Stimulated activated CD8-positive, alpha-beta memory T cell treated with anti-CD3 and anti-CD28 coated beads, Interleukin-12 subunit alpha, Interleukin-12 subunit beta, amount 100 ng/mL, for 1 hour (primary cell): ENCODE measurements at places on chromosomes 2 and 18.

DNA sequence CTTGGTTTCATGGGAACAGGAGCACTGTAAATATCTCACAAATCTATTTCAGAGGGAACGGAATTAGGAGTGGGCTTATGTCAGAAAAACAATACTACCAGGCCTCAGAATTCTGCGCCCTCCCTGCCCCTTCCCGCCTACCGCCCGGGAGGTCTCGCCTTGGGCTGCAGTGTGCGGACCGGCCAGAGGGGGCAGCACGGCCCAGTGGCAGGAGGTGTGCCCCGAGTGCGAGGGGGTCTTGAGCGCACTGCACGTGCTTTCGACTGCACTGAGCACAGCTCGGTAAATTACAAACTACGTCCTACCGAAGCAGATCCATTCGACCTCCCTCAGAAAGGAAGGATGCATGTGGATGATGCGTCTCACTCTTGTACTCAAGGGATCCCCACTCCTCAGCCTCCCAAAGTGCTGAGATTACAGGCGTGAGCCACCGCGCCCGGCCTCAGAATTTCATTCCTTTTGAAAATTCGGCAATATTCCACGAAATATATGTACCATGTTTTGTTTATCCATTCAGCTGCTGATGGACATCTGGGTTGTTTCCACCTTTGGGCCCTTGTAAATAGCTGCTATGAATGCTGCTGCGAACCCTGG is 297.0 kb downstream of the BCL2 start:
- DNase-seq: no peak

DNA sequence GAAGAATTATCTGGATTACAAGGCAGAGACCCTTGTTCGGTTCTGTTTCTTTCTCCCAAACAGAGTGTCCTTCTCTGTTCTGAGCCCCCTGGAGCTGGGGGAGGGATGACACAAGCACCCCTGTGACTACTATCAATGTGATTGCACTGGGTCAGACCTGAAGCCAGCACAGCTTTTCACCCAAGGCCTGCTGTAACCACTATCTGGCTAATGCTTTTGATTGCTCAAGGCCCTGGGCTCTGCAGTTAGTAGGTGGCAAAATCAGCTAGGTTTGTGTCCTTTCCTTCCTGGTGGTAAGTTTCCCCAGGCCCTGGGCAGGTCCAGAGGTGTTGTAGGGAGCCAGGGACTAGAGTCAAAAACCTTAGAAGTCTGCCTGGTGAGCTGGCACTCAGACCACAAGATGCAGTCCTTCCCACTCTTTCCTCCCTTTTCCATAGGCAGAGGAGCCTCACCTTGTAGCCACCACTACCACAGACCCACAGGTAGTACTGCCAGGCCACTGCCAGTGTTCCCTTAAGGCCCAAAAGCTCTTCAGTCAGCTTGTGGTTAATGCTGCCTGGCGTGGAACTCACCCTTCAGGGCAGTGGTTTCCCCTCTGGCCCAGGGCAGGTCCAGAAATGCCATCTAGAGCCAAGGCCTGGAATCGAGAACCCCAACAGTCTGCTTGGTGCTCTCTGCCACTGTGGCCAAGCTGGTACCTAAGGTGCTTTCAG is 83.0 kb downstream of the FAM117B start:
- DNase-seq: no peak

GRCh38 chr2:46548103-46548486 is 68.7 kb downstream of the TMEM247 start:
- DNase-seq: no peak

- no peak for DNase-seq
Observed at GRCh38 chr2:219073413-219074129, 12.8 kb upstream of the IHH start.

- no peak for DNase-seq
Observed at GRCh38 chr2:11082880-11083279, 72.4 kb upstream of the SLC66A3 start.

GRCh38 chr2:238912228-238912915 is 64.5 kb downstream of the TWIST2 start:
- no peak for DNase-seq

DNA sequence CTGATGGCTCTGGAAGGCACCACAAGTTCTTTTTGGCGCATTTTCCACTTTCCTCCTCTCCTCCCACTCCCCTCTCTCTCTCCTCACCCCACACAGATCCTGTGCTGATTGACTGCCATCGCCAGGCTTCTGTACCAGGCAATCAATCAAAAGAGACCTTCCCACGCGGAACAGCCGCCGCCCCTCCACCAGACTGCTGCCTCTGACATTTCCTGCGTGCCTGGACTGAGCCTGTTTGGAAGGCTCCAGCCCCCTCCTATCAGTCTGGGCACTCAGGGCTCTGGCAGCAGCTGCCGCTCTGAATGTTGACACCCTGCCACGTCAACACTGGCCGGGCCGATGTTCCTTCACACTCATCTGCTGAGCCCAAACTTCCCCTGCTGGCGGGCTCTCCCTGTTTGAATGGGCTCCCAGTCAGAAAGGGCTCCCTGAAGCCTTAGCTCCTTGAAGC is 467.7 kb downstream of the EPHA4 start:
- DNase-seq: no peak

GRCh38 chr18:6920099-6920955 is 190.8 kb downstream of the ARHGAP28 start:
- DNase-seq: no peak

- DNase-seq: no peak
Observed at GRCh38 chr2:69597105-69597504, 46.4 kb downstream of the AAK1 start.

- DNase-seq: no peak
Observed at GRCh38 chr2:110780461-110780860, 48.1 kb downstream of the ACOXL start.

- no peak for DNase-seq
Observed at GRCh38 chr2:30446602-30447148, 371 bp upstream of the LCLAT1 start.

DNA sequence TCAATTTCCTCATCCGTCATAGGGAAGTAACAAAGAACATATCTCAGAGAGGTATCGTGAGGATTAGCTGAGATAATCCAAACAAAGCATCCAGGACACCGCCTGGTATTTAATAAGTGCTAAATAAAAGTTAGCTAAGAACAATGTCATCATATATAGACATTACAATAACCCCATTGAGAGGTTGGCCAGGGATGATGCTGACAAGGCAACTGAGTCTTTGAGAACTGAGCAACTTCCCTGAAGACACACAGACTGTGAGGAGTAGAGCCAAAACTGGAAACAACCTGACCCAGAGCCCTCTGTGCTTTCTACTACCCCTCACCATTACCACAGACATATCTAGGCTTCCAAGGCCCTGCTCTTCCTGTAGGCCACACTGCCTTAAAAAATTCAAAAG is 1.6 kb upstream of the DCTN1 start:
- DNase-seq: no peak

GRCh38 chr18:47915930-47916329 is 14.5 kb downstream of the SMAD2 start:
- no peak for DNase-seq

- no peak for DNase-seq
Observed at GRCh38 chr2:196205011-196205766, 33.8 kb upstream of the STK17B start.

GRCh38 chr2:55891671-55892094 is 31.9 kb downstream of the EFEMP1 start:
- no peak for DNase-seq

DNA sequence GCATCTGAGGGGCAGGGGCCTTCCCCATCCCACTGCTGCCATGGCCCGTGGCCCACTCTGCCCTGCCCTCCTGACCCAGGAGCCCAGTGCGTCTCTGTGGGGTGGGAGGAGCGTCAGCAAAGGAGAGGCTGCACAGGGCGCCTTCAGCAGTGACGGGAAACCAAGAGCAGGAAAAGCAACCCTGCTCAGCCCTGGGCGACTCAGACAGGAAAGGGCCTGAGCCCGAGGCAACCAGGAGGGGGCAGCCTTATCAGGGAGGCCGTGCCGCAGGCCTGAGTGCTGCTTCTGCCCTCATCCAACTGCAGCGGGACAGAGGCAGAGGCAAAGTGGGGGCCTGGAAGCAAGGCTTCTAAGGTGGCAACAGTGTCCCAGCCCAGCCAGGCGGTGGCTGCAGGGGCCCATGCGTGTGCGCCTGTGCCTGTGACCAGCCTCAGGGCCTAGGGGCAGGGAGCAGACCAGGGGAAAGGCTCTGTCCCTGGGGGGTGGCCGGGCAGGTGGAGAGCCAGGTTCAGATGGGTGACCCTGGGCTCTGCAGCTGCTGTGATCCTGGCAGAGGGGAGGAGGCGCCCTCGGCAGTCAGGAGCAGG is 23.3 kb upstream of the ALPI start:
- DNase-seq: no peak

- DNase-seq: no peak
Observed at GRCh38 chr2:155846259-155846658, 486.3 kb downstream of the NR4A2 start.

GRCh38 chr18:22591222-22591621 is 173.5 kb upstream of the CTAGE1 start:
- no peak for DNase-seq

DNA sequence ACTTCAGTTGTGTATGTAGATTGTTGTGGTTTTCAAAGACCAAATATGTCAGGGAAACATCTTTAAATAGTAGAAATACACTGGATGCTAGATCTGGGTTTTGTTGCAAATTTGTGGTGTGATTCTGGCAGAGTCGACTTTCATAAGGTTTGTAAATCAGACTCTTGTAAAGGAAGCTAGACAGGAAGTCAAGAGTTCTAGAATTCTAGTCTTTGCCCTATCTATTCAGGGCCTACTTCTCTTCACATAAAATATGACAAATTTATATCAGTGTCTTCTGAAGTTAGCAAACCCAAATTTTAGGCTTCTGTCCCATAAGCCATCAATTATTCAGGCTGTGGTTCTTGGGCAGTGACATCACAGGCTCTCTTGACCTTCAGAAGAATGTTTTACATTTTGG is 1579.2 kb upstream of the PIK3C3 start:
- DNase-seq: no peak

DNA sequence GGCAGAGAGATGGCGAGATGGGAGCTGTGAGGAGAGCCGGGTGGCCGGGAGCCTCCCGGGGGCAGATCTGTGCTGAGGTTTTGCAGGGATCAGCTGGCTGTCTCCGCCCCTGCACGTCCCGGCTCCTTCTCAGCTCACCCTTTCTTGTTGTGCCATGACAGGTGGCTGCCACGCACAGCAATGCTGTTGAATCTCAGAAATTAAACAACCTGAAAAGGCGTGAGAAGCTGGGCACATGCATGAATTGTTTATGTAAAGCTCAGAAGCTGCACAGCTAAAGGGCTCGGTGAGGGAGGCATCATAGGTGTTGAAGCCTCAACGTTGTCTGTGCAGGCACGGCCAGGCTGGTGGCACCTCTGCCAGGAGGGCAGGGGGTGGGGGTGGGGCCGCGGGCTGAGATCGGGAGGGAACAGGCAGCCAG is 858 bp upstream of the RTP5 start:
- no peak for DNase-seq

DNA sequence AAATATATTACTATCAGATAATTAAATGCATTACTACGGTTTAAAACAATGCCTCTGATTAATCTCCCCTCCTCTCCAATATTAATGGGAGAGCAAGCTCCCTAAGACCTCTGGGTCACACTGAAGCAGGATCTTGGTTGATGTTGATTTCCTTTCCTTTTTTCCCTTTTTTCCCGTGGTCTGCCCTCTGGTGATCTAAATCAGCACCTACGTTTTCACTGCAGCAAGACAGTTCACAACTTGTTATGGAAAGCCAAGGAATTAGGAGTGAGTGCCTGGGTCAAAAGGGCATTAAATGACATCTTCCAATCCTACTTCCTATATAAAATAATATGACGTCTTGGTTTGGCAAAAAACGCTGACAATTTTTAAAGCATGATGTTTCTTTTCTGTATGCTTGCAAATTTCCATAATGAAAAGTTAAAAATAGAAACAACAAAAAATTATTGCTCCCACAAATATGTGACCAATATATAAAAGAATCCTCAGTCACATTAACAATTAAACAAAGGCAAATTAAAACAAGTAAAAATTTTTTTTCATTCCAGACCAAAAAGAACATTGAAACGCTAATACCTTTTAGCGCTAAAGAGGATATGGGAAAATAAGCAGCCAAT is 7.9 kb upstream of the CFAP36 start:
- DNase-seq: no peak

DNA sequence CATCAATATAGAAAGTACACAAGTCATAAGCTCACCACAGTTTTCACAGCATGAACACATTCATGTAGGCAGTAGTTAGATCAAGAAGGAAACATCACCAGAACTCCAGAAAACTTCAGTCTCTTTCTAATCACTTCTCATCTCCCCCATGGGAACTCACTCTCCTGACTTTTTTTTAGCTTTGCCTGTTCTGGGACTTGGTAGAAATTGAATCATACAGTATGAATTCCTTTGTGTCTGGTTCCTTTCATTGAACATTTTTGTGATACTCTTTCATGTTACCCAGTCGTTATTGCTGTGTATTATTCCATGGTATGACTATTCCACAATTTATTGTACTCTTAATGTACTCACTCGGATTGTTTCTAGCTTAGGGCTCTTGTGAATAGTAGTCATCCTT is 160.2 kb downstream of the TAF4B start:
- DNase-seq: no peak

DNA sequence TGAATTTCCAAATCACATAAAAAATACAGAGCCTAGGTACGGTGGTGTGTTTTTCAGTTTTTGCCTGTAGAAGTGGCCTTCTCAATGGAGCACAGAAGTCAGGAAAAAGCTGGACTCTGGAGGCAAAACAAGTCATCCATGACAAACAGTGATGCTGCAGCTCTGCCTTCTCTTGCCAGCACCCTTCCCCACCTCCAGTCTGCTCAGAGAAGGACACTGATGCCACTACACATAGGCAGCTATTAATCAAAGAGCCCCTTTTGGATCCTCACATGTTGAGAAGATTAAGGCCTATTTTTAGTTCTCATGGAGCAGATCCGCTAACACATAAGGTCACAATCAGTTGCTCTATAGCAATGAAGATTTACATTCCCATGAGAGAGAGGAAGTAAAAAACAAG is 181.6 kb upstream of the GALNT5 start:
- DNase-seq: no peak

DNA sequence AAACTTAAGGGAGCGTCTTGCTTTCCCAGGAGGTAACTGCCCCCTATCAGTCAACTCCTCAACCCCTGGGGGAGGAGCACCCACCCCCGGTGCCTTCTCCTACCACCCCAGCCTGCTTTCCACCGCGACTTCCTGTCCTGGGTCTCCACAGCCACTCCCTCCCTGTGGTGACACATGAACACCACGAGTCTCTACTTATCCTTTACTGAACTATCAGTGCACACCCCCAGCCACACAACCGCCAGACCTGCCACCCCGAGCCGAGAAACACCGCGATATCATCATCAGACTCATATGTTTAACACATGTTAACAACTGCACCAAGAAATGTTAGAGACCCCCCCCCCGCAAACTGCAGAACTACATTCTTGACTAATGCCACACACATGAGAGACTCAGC is 43.3 kb downstream of the LONRF2 start:
- DNase-seq: no peak

DNA sequence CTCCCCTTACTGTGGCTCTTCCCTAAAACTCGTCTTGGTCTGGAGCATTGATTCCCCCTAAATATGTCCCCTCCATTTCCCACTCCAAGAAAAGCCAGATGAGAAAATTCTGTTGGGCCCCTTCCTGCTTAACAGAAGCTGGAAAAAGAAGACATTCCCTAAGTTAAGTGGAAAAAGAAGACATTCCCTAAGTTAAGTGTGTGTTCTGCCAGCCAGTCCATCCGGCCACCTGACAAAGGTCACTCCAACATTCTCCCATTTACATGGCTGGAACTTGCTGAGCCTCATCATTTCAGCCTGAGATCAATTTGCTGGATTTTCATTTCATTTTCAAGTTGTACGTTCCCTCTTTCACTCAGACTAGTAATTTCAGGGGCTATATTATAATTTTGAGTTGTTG is 52.0 kb downstream of the LYPD1 start:
- DNase-seq: no peak
